ENCODE measurements at places on chromosomes 4 and X. TPM values are rescaled to one million over a fixed set of nuclear protein-coding genes. Genes with fewer than 3 reads are reported as not detected.

DNA sequence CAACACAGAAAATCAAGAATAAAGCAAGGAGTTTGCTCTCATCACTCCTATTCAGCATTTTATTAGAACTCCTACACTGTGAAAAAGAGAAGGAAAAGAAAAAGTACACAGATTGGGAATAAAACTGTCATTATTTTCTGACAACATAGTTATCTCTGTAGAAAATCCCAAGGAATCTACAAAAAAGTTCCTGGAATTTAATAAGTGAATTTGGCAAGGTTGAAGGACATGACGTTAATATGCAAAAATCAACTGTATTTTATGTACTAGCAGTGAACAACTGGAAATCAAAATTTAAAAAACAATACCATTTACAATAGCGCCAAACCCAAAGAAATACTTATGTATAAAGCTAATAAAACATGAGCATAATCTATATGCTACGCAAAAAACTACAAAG lies 26.3 kb downstream of the CHIC2 start:
- DNase-seq: no peak

The ZMYM3 gene
- 19.6 TPM for total RNA-seq

The SMIM31 gene
- not detected for total RNA-seq

The MAGEC1 gene
- total RNA-seq: not detected

DNA sequence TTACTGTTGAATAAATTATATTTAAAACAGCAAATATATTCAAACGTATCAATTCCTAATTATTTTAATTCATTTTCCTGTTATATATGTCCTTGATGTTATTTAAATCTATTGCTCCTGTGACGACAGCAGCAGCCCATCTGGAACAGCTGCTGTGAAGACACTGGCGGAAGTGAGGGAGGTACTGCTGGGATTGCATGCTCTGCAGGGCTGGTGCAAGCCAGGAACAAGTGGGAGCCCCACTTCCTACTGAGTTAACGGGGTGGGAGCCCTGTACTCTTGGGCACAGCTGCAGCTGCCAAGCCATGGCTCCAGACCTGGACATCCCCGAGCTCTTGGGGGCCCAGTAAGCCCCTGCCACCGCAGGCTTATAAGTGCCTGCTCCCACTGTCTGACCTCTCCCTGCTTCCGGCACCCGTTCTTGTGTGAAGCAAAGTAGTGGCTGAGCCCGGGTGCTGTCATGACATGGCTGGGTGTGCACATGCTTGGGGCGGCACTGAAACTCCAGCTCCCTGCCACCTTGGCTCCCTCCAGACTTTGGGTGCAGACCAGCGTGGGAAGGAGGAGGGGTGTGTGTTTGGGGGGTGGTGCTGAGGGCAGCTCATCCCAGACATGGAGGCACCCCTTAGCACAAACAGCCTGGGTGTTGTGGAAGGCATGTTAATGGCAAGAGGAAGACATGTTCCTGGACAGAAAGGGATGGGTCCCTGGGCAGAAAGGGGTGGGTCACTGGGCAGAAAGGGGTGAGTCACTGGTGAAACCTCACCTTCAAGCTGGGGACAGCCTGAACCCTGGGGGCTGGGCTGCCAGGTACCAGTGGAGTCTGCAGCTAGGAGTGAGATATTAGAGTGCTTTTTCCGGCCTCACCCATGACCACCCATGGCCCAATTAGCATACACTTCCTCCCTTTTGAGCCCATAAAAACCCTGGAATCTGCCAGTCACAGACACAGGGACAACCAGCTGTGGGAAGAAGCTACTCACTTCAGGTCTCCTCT lies 1981.3 kb upstream of the IGFBP7 start:
- DNase-seq: no peak

The SNCA gene
- 98.6 TPM for total RNA-seq

- no peak for DNase-seq
Observed at GRCh38 chr4:25330335-25330734, 17.8 kb downstream of the ZCCHC4 start.

DNA sequence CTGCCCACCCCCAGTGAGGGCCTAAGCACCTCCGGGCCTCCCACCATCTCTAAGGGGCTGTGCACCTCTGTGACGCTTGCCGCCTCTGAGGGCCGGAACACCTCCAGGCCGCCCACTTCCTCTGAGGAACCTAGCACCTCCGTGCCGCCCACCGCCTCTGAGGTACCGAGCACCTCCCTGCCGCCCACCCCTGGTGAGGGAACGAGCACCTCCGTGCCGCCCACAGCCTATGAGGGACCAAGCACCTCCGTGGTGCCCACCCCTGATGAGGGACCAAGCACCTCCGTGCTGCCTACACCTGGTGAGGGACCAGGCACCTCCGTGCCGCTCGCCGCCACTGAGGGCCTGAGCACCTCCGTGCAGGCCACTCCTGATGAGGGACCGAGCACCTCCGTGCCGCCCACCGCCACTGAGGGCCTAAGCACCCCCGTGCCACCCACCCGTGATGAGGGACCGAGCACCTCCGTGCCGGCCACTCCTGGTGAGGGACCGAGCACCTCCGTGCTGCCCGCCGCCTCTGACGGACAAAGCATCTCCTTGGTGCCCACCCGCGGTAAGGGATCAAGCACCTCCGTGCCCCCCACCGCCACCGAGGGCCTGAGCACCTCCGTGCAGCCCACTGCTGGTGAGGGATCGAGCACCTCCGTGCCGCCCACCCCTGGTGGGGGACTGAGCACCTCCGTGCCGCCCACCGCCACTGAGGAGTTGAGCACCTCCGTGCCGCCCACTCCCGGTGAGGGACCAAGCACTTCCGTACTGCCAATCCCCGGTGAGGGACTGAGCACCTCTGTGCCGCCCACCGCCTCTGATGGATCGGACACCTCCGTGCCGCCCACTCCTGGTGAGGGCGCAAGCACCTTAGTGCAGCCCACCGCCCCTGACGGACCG lies 977 bp downstream of the MAGEE1 start:
- DNase-seq: no peak
